ENCODE measurements at places on chromosomes 6 and 20. TPM values are rescaled to one million over a fixed set of nuclear protein-coding genes. Genes with fewer than 3 reads are reported as not detected.
A peak's percentile ranks its signal among the peaks of the same experiment; 100 is the strongest.

DNA sequence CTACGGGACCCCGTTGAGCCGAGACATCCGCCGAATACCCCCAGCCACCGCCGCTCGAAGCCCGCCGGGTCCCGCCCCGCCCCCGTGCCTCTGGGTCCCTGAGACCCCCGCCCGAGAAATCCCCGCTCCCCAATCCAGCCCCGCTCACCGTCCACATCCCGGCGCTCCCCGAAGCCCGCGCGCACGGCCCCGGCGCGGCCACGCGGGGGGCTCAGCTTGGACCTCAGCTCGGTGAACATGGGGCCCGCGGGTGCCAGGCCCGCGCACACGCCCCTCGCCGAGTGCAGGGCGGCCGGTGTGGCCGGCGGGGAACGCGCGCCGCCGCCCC lies 249 bp downstream of the SAMD10 start:
- no peak for DNase-seq

DNA sequence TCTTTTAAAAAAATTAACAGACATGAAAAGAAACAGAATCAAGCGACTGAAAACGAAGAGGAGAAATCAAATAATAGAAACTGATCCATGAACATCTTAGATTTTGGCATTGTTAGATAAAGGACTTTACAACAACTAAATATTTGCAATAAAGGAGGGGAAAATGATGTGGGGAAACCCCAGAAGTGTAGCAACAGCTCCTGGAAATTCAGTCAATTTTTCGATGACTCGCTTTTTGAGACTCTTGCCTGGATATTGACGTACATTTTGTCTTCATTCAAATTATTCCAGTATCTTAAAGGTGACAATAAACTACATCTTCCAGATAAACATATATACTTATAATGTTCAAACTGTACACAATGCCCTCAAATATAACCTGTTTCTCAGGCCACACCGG lies 44.1 kb downstream of the ADGB start:
- DNase-seq = no peak

DNA sequence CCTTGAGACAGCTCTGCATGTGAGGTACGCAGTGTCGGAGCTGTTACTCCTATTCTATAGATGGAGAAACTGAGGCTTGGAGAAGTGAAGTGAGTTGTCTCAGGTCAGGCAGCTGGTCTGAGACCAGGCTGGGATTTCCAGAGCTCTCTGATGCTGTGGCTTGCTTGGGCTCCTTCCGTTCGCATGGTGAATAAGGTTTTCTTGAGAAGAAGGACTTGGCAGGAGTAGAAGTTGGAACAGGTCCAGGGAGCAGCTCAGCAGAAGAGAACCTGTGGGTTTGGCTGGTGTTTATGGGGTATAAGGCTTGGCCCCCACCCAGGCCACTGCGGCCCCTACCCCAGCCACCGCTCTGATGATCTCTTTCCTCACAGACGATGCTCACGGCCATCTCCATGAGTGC lies 7.4 kb downstream of the SLC12A5 start:
- no peak for DNase-seq

The SLPI gene
- 20.1 TPM for polyA plus RNA-seq

The POM121L2 gene
- polyA plus RNA-seq = not detected

The SLC22A23 gene
- 34.7 TPM for polyA plus RNA-seq

The ECT2L gene
- polyA plus RNA-seq = 0.13 TPM

The ZSCAN16 gene
- 10.0 TPM for polyA plus RNA-seq

The ENPP4 gene
- polyA plus RNA-seq = 11.3 TPM

DNA sequence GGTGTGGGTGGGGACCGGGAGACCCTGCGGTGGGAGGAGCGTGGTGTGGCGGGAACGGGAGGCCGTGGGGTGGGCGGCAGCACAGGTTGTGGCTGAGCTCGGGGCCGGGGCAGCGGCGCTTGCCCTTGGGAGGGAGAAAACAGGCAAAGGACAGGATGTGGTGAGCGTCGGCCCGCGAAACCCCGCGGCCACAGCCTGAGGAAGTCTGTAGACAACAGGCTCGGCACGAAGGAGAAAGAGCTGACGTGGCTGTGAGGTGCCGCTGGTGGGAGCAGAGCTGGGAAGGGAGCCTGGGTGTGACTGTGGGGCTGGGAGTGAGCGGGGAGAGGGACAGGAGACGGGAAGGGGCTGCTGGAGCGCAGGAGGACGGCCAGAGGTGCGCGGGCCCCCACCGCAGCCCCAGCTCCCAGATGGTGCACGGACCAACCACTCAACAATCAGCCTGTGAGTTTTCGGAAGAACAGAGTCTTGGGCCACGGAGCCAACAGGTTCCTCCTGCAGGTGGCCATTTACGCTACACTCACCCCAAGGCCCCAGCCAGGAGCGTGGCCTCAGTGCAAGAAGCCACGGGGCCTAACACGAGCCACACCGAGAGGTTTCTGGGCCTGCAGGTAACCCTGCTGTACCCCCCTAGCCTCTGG lies 202.8 kb downstream of the DLL1 start:
- DNase-seq = no peak

The NOX3 gene
- polyA plus RNA-seq = not detected

The NDUFAF5 gene
- polyA plus RNA-seq = 22.7 TPM

DNA sequence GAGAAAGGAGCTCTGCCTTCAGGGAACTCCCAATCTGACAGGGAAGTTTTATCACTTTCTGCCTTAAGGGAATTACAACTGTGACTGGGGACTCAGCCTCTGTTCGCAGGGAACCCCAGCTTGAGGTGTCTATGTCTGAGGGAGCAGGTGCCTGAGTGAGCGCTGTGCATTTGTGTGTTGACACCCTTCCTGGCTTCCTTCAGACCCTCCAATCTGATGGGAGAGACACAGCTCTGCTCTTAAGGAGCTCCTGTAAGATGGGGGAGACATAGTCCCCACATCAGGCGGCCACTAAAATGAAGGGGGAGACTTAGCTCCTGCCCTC lies 62.3 kb downstream of the MRPL14 start:
- no peak for DNase-seq

DNA sequence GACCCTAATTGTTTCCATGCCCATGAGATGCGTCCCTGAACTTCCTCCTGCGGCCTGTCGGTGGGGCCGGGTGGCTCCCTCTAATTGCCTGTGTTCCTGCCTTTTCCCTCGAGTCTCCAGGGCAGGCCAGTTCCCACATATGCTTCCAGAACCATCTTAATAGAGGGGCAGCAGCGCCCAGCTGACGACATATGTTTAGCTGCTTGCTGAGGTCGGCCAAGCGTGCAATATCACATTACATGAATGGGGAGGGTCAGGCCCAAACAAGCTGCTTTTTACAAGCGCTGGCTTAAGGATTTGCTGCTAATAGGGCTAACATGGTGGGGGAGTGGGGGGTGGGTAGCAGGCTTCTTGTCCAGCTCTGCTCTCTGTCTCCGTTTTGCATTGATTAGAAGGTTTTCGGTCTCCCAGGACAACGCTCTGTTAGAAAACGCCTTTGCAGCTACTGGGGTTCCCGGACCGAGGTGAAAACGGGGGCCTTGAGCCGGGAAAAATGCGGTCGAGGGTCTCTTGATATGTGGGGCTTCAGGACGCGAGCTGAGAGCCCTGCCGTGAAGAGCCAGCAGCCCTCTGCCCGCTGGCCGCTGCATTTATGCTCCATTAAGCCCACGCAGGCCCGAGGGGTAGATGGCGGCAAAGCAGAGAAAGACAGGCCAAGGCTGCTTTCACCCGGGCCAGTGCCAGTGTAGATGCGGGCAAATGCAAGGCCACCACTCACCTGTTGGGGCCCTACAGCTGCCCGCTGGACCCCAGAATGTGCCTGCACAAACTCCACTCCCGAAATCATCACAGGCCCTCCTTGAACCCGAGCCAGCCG lies 308.5 kb downstream of the BMP7 start:
- DNase-seq = peak; percentile 14

DNA sequence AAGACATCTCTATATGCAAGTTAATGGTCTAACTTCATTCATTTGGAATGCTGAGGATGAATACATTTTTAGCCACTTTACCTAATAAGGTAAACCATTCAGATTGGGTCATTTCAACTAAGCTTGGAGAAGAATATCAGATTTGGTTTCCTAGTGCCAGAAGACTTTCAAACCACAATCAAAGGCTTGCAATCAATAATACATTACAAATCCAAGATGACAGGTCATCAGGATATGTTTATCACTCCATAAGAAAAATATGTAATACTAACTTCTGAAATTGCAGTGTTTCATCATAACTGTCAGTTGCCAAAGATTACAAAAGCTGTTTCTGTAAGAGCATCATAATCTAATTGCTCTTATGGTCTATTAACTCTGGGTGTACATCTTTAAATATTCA lies 654.0 kb downstream of the COL12A1 start:
- DNase-seq = no peak

The PRDM1 gene
- 48.7 TPM for polyA plus RNA-seq

The PRSS16 gene
- 7.9 TPM for polyA plus RNA-seq

The RAD21L1 gene
- polyA plus RNA-seq = not detected

The SEMG1 gene
- not detected for polyA plus RNA-seq

DNA sequence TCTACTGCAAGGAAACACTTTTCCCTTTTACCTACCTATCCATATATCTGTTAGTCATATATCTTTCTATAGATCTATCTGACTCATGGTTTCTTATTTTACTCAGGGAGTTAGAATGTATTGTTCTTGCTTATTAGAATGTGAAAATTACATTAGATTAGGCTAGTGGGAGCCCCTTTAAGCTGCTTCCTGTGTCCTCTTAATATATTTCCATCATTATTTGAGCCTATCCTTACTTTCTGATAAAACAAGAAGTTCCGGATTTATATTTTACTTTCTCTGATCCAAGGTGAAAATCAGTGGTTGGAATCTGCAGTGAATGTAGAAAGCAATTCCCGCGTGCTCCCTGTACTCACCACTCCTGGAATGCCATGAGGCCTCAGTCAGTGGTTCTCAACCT lies 31.0 kb downstream of the CST2 start:
- DNase-seq = no peak
